ENCODE measurements at places on chromosomes 7 and 10.

DNA sequence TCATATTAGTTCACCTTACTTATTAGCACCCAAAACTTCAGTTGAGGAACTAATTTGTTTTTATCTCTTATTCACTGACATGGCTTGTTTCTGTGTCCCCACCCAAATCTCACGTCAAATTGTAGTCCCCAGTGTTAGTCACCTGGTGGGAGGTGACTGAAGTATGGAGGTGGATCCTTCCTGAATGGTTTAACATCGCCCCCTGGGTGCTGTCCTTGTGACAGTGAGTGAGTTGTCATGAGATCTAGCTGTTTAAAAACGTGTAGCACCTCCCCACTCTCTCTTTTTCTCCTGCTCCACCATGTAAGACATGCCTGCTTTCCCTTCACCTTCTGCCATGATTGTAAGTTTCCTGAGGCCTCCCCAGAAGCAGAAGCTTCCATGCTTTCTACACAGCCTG lies 75.0 kb upstream of the HECTD2 start:
- DNase-seq: no peak

DNA sequence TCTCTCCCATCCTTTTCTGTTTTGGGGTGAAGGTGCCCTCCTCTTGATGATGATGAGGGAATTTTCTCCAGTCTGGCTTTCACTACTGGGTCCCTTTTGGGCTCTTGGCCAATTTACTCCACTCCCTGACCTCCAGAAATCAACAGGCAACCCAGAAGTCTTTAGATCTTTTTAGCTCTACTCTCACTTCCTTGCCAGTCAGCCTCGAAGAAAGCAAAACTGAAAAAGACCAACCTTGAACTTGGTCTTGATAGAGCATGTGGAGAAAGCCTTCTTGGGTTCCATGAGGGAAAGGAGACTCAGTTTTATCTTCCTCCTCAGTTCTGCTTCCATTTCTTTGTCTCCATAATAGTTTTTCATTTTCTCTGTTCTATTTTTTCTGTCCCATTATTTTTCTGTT lies 91.4 kb upstream of the NPVF start:
- DNase-seq: no peak

DNA sequence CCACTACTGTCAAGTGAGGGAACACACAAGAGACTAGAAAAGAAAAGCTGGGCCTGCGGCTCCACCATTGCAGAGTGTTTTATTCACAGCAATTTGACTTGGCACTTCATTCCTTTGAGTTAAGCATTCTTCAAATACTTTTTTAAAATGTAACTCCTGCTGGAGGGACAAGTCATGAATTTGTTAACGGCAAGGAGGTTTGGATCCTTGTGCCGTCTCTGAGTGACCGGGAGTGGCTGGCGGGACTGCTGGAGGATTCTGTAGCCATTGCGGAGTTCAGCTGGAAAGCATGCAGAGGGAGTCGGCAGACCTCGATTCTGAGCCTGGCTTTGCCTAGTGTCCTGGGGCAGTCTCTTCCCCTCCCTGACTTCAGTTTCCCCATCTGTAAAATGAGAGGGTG lies 9.8 kb downstream of the HSPA12A start:
- no peak for DNase-seq

GRCh38 chr10:47294057-47294456 lies 5.9 kb upstream of the GDF10 start:
- no peak for DNase-seq

GRCh38 chr7:74725840-74726239 lies 48.0 kb upstream of the NCF1 start:
- no peak for DNase-seq
